Lung (tissue), 17 donors: ENCODE measurements at places on chromosomes 11 and 22. TPM values are rescaled to one million over a fixed set of nuclear protein-coding genes. Genes with fewer than 3 reads are reported as not detected.

Gene KDELR3
- 16.4 TPM for total RNA-seq

Gene THAP7
- 28.1 TPM for total RNA-seq

- no peak for DNase-seq
Observed at GRCh38 chr11:100574894-100575769, 112.0 kb upstream of the ARHGAP42 start.

DNA sequence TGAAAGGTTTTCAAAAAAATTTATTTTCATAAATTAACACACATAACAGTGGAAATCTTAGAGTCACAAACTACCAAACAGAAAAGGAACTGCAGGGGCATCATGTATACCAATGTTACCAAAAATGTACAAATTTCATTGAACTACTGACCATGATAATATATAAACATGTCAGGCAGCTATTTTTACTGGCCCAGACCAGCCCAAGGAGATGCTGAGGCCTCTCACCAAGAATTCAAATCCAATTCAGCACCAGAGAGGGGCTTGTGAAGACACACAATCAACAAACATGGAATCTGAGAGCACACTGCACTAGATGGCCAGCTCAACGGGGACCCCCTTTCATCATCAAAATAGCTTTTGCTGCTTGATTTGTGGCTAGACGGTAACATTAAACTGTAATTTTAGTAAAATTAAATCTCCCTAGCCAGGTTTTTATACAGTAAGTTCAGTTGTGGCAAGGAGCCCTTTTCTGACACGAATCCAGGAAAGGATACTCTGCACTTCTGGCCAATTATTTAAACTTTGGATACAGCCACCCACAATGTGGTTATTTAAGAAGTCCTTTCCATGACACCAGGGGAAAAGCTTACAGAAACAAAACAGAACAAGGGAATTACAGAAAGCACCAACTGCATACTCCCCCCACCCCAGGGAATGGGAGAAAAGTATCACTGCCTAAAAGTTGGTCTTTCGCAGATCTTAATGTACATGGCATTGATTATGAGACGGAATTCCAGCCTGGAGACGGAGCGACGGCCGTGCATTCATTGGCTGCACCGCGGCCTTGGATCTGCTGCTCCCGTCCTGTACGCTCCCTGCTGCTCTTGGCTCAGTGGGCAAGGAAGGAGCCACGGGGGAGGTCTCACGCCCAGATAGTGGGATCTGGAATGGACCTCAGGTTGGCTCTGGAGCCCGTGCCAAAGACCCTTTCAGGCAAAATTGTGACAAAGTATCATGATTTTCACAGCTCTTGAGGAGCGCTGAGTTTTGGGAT lies 19.6 kb upstream of the PISD start:
- no peak for DNase-seq
